CD4-positive, alpha-beta T cell treated with Interleukin-17A for 1 hour (primary cell): ENCODE measurements at places on chromosomes 2 and 18.

DNA sequence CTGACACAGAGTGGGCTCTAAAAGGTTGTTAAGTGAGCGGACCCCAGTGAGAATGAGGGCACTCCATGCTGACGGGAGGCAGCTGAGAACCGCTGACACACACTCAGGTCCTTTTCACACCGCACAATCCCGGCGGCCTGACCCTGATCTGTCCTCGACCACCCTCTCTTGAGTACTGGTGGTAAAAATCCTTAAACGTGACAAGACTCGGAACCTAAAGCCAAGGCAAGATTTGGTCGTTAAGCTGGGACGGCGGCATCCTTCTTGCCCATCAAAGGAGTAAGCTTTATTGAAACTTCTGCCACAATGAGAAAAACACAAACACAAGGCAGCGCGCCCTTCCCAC lies 569 bp downstream of the TMX3 start:
- peak; percentile 19 for DNase-seq

DNA sequence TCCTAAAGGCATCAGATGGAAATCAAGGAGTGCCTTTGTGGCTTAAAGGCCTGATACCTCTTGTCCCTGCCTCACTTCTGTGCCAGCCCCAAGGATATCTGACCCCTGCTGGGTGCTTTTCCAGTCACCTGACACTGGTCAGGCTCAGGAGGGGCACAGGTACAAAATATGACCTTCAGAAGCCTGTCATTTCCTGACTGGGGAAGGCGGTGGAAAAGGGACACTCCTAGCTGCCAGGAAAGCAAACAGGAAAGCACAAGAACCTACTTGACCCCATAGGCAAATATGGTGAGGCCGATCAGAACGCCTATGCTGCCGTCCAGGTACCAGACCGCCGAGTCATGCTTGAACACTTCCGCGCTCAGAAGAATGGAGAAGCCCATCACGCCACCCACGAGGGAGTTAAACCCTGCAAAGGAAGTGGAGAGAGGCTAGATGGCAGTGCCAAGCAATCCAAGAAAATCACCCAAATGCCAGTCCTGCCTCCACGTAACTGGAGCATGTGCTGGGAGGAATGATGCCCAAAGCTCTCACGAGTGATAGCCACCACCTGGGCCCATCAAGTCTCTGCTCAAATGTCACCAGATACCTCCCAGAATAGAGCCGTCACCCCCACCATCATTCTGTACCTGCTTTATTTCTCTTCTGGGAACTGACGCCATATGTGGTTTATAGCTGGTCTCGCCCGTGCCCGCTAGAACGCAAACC lies 204.0 kb downstream of the MGAT5 start:
- no peak for DNase-seq

- DNase-seq: no peak
Measured at GRCh38 chr2:38700881-38701458, 35.1 kb downstream of the GALM start.

- DNase-seq: no peak
Measured at GRCh38 chr2:141105763-141106162, 1025.1 kb downstream of the LRP1B start.
